ENCODE measurements at places on chromosomes 11 and 22. TPM values are rescaled to one million over a fixed set of nuclear protein-coding genes. Genes with fewer than 3 reads are reported as not detected.
A peak's percentile ranks its signal among the peaks of the same experiment; 100 is the strongest.

Gene KCNC1
- not detected for total RNA-seq

GRCh38 chr11:24716403-24716802 is 219.6 kb downstream of the LUZP2 start:
- H3K4me3 ChIP-seq, result no peak overlapping the region
- H3K4me1 ChIP-seq, result no peaks in the 10 kb centered on the region
- DNase-seq, result no peak
- H3K27me3 ChIP-seq, result no peaks in the 10 kb centered on the region
- H3K27ac ChIP-seq, result no peak overlapping the region

DNA sequence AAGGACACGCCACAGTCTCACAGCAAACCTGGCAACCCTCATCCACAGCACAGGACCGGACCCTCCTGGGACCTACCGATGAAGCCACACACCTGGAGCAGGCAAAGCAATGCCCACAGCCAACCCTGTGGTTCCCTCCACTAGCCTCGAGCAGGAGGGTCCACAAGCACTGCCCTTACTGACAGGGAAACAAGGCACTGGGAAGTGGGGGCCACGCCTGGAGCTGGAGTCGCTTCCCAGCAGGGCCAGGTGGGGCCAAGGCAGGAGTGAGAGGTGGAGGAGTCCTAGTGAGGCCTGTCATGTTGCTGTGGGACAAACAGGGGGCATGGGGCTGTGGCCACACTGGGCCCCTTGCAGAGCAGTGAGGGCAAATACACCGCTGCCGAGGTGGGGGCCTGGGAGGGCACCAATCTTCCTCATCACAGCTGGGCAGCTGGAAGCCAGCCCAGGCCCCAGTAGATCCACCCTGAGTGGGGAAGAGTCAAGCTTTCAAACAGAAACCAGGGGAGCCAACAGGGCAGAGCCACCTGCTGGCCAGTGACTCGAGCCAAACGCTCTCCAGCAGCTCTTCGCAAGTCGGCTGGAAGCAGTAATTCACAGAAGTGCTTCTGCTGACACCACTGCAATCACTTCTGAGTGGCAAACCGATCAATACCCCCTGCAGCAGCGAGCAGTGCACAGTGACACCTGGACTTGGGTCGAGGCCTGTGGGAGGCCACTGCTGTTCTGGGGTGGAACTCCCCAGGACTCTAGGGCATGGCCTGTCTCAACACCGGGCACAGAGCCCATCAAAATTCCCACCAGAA is 13.7 kb downstream of the SULT4A1 start:
- peaks cover 2% of the 10 kb centered on the region for H3K27me3 ChIP-seq
- no peaks in the 10 kb centered on the region for H3K4me1 ChIP-seq
- H3K4me3 ChIP-seq, result no peak overlapping the region
- H3K27ac ChIP-seq, result no peak overlapping the region

DNA sequence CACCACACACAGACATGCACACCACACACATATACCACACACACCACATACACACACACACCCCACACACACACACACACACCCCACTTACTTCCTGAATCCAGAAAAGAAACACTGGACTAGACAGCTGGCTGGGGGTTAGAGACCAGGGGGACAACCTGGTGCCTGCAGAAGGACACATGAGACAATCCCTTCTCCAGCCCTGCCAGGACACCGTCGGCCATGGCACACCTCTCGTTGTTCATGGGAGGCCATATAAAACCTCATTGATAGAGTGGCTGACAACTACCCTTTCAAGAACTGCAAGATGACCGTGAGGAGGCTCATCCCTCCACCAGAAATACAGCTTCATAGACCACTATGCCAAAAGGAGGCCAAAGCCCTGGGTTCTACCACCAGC is 54.3 kb downstream of the IGSF9B start:
- H3K36me3 ChIP-seq, result peaks cover 47% of the 10 kb centered on the region
- H3K27me3 ChIP-seq, result no peaks in the 10 kb centered on the region
- H3K4me1 ChIP-seq, result peaks cover 5% of the 10 kb centered on the region
- H3K27ac ChIP-seq, result no peak overlapping the region
- DNase-seq, result no peak

DNA sequence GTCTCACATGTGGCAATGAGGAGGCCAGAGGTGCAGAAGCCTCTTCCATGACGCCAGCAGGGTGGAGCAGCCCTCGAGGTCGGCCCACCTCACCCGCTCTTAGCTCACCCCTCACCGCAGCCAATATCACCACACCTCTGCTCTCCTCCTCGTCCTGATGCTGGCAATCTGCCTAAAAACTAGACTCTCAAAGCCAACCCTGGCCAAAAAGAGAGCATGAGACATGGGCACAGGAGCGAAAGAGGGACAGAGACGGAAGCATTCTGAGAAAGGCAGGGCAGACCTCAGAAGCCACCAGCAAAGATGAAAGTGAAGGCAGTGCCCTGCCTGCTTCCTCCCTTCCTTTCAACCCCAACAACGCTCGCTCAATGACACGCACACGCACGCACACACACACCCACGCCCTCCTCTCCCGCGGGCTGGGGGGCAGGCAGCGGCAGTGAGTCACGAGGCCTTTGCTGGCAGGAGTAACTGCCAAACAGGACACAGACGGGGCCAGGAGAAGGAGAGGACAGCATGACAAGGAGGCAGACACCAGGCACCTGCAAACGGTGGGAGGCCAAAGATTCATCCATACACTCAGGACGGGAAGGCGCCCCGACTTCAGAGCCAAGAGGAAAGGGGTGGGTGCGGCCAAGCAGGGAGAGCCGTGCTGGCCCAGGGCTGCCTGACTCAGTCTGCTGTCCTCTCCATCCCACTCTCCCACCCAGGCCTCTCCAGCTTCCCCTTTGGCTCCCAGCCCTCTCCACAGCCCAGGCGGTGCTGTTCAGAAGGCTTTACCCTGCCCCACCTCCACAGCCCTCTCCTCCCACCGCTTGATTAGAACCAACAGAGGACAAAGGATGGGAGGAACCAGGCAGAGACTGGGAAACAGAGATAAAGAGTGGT is 11.4 kb downstream of the IGSF9B start:
- DNase-seq, result peak; percentile 93
- H3K27ac ChIP-seq, result peak overlapping the region; percentile 96
- no peaks in the 10 kb centered on the region for H3K27me3 ChIP-seq
- H3K4me1 ChIP-seq, result peaks cover 93% of the 10 kb centered on the region
- peaks cover 63% of the 10 kb centered on the region for H3K36me3 ChIP-seq

- no peaks in the 10 kb centered on the region for H3K4me1 ChIP-seq
- no peak for DNase-seq
- no peak overlapping the region for H3K4me3 ChIP-seq
These were observed 32.3 kb downstream of the ELF5 start for GRCh38 chr11:34481307-34481706.

- H3K27ac ChIP-seq, result no peak overlapping the region
- H3K27me3 ChIP-seq, result peaks cover 21% of the 10 kb centered on the region
- DNase-seq, result no peak
These were observed 61.6 kb upstream of the PTPN5 start for GRCh38 chr11:18853086-18853720.

DNA sequence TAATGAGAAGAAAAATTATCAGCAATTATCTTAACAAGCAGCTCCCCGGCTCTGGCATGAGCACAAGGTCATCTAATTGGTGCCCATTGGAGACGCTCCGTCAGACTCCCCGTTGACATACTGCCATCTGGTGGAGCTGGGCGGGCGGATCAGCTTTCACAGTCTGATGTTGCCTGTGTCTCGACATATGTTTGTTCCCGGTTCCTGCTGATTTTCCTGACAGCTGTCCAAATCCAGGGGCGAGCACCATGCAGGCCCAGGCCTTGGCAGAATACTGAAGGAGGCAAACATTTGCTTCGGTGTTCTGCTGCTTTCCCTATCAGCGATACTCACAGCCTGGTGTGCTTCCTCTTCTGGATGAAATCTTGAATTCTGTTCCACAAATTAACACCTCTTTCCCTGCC is 43.8 kb upstream of the BARX2 start:
- no peaks in the 10 kb centered on the region for H3K36me3 ChIP-seq
- no peaks in the 10 kb centered on the region for H3K27me3 ChIP-seq
- H3K4me3 ChIP-seq, result no peak overlapping the region
- DNase-seq, result peak; percentile 73

- no peak overlapping the region for H3K27ac ChIP-seq
- no peak overlapping the region for H3K4me3 ChIP-seq
- no peaks in the 10 kb centered on the region for H3K27me3 ChIP-seq
- DNase-seq, result no peak
- no peaks in the 10 kb centered on the region for H3K4me1 ChIP-seq
These were observed 69.1 kb downstream of the C11orf87 start for GRCh38 chr11:109490953-109491635.

GRCh38 chr22:21009638-21010425 is 5.1 kb upstream of the P2RX6 start:
- peaks cover 11% of the 10 kb centered on the region for H3K4me1 ChIP-seq
- H3K27me3 ChIP-seq, result no peaks in the 10 kb centered on the region
- H3K36me3 ChIP-seq, result no peaks in the 10 kb centered on the region
- DNase-seq, result peak; percentile 68

DNA sequence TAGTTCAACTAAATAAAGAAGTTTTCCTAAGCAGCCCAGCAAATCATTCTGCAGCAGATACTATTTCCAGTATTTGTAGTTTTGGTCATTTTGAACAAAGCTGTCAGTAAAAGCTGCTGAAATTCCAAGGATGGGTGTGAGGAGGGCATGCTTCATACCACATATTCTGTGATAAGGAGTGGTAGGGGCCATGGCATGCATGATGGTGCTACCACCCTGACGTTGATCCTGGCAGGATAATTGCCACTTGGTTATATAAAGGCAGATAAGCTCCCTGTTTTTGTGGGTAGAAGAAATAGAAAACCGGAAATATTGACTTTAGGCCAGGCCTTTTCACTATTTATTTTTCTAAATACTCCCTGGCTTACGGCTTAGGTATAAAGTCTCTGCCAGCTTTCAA is 33.1 kb upstream of the L3MBTL2 start:
- H3K4me1 ChIP-seq, result peaks cover 14% of the 10 kb centered on the region
- H3K4me3 ChIP-seq, result no peak overlapping the region
- H3K27me3 ChIP-seq, result no peaks in the 10 kb centered on the region
- H3K27ac ChIP-seq, result no peak overlapping the region

DNA sequence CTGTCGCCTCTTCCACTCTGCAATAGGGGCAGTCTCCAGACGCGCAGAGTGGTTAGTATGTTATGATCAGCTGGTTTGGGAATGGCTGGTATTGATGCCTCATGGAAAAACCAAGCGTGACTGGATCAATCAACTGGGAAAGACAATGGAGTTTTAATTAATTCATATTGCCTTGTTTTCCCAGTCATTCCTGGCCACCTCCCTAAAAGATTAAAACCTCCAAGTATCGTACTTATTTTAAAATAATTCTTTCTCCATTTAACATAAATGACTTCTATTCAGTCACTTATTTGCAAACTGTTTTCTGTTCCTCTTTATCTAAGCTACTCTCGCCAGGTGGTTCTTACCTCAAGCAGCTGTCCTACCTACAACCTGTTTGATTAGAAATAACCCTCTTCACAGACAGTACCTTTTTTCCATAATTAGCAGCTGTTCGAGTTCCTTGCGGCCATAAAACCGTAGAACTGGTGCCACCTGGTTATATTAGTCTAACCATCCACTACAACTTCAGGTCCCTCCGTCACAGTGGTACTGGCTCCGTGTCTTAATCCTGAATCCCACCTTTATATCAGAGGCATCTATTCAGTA is 898 bp downstream of the ZNF215 start:
- H3K36me3 ChIP-seq, result no peaks in the 10 kb centered on the region
- peaks cover 30% of the 10 kb centered on the region for H3K27me3 ChIP-seq
- peak overlapping the region; percentile 83 for H3K4me3 ChIP-seq
- H3K4me1 ChIP-seq, result peaks cover 21% of the 10 kb centered on the region
- no peak for DNase-seq
- H3K27ac ChIP-seq, result peak overlapping the region; percentile 4

DNA sequence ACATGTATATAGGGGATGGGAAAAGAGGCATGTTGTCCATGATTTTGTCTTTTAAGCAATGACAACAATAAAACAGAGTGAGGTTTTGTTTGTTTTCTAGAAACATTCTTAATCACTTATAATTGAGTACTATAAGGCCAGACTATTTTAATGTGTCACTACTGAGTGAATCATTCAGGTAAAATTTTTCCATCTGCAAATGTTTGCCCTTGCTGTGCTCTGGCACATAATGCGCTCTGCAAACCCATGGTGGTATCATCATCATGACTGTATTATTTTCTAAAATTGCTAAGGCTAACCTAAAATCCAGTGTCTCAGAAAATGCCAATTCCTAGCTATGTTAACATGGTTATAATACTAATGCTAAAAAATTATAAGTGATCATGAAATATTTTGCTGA is 261.2 kb downstream of the CADM1 start:
- no peak overlapping the region for H3K4me3 ChIP-seq
- no peaks in the 10 kb centered on the region for H3K27me3 ChIP-seq

DNA sequence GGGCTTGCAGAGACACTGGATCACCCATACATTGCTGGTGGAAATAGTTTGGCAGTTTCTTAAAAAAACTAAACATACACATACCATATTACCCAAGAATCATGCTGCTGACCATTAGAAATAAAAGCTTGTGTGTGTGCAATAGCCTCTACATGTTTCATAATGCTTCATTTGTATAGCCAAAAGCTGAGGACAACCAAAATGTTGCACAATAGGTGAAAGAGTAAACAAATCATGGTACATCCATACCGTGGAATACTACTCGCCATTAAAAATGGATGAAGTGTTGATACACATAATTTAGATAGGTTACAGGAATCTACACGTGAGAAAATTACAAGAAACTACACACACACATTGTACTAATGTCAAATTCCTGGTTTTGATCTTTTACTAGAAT is 6.5 kb downstream of the KBTBD3 start:
- H3K36me3 ChIP-seq, result peaks cover 5% of the 10 kb centered on the region
- no peak overlapping the region for H3K4me3 ChIP-seq
- H3K27me3 ChIP-seq, result no peaks in the 10 kb centered on the region
- peaks cover 8% of the 10 kb centered on the region for H3K4me1 ChIP-seq

- H3K27me3 ChIP-seq, result peaks cover 9% of the 10 kb centered on the region
- no peak overlapping the region for H3K4me3 ChIP-seq
- no peak for DNase-seq
- no peaks in the 10 kb centered on the region for H3K4me1 ChIP-seq
- H3K27ac ChIP-seq, result no peak overlapping the region
These were observed 211.7 kb downstream of the C11orf91 start for GRCh38 chr11:33488971-33489370.

GRCh38 chr11:31844351-31844750 is 33.2 kb upstream of the PAX6 start:
- H3K36me3 ChIP-seq, result no peaks in the 10 kb centered on the region
- H3K27ac ChIP-seq, result no peak overlapping the region
- no peak for DNase-seq
- no peak overlapping the region for H3K4me3 ChIP-seq
- H3K27me3 ChIP-seq, result peaks cover 24% of the 10 kb centered on the region

DNA sequence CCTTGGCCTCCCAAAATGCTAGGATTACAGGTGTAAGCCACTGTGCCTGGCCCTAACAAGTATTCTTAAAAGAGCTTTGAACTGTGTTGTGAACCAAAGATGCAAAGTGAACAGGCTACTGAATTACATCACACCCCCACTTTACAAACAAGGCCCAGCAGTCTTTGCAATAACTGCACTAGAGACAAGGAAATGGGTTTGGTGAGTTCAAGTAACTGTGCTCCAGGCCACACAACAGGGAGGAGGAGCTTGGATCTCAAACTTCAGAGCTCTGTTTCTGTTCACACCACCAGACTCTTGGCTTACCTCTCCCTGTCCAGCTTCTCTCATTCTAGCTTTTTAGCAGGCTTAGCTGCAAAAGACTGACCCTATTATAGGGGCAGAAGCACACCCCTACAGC is 30.4 kb upstream of the RASL10A start:
- no peak for DNase-seq
- H3K36me3 ChIP-seq, result peaks cover 39% of the 10 kb centered on the region
- peak overlapping the region; percentile 41 for H3K27ac ChIP-seq
- H3K4me3 ChIP-seq, result no peak overlapping the region

Data from activated CD4-positive, alpha-beta T cell treated with anti-CD3 and anti-CD28 coated beads, Interleukin-2, amount 10 ng/mL, durations not matched to agents 7 days and 5 days (primary cell).